ENCODE measurements at places on chromosomes 12 and 14. TPM values are rescaled to one million over a fixed set of nuclear protein-coding genes. Genes with fewer than 3 reads are reported as not detected.

RTL1 gene
- not detected for total RNA-seq

FERMT2 gene
- total RNA-seq = 94.3 TPM

MLXIP gene
- total RNA-seq = 10.9 TPM

HOMEZ gene
- total RNA-seq = 8.6 TPM

COCH gene
- total RNA-seq = 0.33 TPM

ERO1A gene
- total RNA-seq = 106 TPM

LTBP2 gene
- 248 TPM for total RNA-seq

MIP gene
- total RNA-seq = not detected

AMN gene
- total RNA-seq = 0.15 TPM

SRRM4 gene
- under 0.01 TPM for total RNA-seq

MGAT4C gene
- total RNA-seq = not detected

ANO2 gene
- 0.44 TPM for total RNA-seq

COX14 gene
- 26.0 TPM for total RNA-seq

NINJ2 gene
- total RNA-seq = 0.29 TPM

OTX2 gene
- total RNA-seq = not detected

ANKS1B gene
- 0.87 TPM for total RNA-seq

TPPP2 gene
- total RNA-seq = not detected

HHIPL1 gene
- total RNA-seq = 9.3 TPM

AQP5 gene
- total RNA-seq = not detected

PPP2R3C gene
- 46.8 TPM for total RNA-seq

BHLHE41 gene
- 3.1 TPM for total RNA-seq

A2M gene
- 42.7 TPM for total RNA-seq

KLRK1 gene
- total RNA-seq = 0.29 TPM

KLRD1 gene
- 0.66 TPM for total RNA-seq
